ENCODE measurements at places on chromosomes 16 and 17.

GRCh38 chr16:83329441-83329840 lies 478.3 kb upstream of the HSBP1 start:
- no peak for DNase-seq

- no peak for DNase-seq
These were observed 11.3 kb downstream of the CX3CL1 start for GRCh38 chr16:57383276-57384247.

DNA sequence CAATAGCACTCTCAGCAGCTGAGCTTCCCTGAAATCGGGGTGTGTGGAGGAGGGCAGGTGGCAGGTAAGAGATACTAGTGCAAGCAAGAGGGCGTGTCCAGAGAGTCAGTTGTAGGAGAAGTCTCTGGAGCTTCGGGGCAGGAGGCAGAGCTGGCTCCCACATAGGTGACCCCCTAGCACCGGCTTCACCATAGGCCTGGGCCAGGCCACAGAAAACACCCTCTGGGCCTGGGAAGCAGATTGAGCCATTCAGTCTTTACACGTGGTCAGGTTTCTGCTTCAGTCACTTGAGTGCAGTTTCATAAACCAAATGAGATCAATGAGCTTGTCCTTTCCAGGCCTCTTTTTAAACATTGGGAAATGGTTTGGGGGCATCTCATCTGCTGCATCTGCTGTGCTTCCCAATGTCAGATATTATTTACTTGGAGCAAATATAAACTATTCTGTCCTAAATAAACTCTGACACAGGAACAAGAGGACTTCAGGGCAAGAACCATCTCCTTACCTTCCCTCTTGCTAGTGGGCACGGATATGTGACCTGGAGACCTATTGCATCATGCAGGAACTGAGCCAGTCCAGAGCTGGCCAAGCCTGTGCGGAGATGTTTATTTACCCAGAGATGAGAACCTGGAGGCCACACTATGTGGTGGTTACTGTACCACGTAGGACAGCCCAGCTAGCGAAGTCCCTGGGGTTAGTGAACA lies 16.1 kb downstream of the CCR7 start:
- DNase-seq = no peak

GRCh38 chr16:76265434-76266045 lies 11.7 kb upstream of the CNTNAP4 start:
- DNase-seq = no peak

DNA sequence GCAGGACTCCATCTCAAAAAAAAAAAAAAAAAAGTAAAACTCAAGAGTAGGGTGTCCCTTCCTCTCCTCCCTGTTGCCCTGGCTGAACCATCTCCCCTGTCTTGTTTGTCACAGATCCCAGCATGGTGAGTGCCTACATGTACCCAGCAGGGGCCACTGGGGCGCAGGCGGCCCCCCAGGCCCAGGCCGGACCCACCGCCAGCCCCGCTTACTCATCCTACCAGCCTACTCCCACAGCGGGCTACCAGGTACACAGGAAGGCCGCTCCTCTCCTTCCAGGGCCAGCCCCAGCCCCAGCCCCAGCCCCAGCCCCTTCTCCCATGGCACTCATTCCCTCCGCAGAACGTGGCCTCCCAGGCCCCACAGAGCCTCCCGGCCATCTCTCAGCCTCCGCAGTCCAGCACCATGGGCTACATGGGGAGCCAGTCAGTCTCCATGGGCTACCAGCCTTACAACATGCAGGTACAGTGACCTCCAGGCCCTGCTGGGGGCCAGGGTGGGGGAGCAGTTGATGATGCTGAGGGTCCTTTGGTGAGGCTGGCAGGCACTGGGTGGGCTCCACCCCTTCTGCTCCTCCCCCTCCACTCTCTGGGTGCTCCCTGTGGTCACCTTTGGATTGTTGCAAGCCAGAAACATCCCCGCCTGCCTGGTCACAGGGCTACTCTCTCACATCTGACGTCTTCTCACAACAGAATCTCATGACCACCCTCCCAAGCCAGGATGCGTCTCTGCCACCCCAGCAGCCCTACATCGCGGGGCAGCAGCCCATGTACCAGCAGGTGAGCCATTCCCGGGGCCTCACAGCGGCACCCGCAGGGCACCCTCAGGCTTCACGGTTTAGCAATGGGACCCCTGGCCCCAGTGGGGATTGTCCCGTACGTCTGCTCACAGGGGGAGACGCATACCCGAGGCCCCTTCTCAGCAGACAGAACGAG lies 2.5 kb upstream of the MRPL12 start:
- no peak for DNase-seq

DNA sequence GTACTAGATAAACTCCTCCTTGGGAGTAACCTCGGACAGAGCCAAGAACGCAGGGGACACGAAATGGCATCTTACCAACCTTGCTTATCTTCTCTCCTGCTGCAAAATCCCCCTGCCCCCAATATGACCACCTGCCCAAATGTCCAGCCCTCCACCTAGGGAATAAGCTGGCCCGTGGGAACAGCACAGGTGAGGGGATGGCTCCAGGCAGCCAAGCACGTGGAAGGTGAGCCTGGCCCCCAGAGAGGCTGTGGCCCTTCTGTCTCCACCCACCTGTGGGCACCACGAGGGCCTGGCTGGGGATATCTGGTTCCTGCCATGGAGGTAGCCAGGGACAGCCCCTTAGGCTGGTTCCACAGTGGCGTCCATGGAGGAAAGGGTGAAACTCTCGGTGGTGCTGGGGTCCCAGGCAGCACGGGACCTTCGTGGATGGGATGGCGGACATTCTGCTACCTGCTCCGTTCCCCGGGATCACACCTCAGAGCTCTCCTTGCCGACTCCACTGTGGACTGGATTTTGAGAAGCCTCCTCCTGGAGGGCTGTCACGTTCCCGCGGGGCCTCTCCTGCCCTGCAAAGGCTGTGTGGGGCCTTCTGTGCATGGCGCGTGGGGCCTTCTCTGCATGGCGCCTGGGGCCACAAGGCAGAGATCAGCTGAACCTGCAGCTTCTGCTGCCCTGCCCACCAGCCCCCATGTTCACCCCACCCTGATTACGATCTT lies 388.5 kb upstream of the TNRC6C start:
- DNase-seq = no peak

GRCh38 chr16:5059386-5060072 lies 6.2 kb downstream of the C16orf89 start:
- DNase-seq = no peak

- DNase-seq = no peak
These were observed 2.6 kb downstream of the RIPOR1 start for GRCh38 chr16:67531247-67531646.

DNA sequence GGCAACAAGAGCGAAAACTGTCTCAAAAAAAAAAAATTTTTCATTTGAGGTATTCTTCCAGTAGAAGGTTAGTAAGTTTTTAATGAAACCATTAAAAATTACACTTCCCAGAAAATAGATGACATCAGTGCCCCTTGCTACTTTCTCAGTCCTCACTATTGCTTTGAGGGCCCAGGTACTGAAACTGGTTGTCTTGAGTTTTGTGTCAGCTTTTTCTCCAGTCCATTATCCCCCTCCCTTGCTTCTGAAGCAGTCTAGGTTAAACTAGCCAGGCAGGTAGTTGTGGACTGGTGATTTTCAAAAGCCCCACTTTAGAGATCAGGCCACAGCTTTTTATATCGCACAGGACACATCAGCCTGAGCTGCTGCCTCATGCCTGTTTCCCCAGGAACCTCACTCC lies 10.9 kb downstream of the SMCR8 start:
- no peak for DNase-seq

DNA sequence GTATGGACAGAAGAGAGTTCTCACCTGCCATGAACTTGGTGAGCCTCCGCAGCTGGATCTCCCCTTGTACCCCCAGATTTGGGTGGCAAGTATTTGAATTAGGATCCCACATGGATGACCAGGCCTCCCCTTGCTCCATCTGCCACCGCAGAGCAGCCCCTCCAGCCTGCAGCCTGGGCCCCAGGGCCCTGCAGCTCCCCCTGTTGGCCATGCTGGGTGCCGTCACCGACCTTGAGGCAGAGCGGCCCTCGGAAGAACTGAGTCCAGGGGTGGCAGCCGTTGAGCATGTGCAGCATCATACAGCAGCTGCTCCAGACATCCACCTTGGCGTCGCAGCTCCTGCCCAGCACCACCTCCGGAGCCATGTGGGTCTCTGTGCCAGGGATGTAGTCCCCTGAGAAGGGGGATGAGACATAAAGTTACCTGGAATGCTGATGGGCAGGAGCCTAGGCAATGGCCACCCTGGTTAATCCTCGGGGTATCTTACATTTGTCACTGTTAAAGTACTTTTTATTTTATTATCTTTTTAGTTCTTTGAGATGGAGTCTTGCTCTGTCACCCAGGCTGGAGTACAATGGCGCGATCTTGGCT lies 9.0 kb upstream of the SPATA32 start:
- no peak for DNase-seq

DNA sequence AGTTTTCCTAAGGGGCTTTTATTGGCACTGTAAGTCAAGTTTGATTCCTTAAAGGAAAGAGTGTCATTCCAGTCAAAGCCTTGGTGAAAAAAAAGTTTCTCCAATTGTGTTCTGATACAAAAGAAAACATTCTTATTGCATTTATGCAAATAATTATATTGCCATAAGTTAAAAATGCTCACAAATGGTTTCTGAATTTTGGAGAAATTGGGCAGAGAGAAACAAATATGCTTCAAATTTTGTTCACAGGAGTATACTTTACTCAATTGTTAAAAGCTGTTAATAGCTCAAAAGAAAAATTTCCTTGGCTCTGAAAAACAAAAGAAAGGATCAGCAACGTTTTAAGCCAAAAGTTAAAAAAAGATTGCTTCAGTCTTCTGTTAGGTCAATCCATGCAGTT lies 60.2 kb downstream of the PIGL start:
- DNase-seq = no peak

DNA sequence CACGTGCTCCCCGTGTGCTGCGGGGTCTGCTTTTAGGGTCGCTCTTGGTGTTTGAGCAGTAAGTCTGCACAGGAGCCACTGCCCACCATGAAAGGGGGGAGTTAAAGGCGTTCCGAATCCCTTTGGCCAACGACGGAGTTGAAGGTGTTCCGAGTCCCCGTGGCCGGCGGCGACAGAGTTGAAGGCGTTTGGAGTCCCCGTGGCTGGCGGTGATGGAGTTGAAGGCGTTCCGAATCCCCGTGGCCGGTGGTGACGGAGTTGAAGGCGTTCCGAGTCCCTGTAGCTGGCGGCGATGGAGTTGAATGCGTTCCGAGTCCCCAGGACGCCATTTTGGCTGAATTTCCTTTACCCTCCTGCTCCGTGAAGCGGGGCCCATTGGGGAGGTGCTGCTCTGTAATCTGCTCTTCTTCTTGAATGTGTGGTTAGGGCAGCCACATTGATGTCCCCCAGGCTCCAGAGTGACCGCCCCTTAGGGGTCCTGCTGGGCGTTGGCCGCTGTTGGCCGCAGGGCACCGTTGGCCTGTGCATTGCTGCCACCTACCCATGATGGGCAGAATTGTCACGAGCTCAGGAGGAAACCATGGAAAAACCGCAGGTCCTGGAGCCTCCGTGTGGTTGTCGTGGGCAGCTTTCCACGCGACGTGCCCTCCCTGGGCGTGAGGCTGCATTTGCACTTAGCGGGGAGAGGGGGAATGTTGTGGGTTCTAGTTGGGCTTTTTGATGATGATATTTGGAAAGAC lies 73.7 kb upstream of the ZNF750 start:
- DNase-seq = no peak

DNA sequence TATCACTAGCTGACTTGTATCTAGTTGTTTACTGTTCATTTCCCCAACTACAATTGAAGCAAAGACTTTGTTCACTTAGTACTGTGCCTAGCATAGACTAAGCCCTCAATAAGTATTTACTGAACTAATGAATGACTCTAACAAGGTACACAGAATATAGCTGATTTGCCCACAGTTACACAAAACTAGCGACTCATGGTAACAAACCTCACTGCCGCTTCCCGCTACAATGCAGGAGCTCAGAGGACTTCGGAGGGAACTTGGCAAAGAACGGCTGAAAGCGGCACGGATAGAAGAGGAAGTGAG lies 524 bp downstream of the EFTUD2 start:
- no peak for DNase-seq

GRCh38 chr17:81427173-81428120 lies 32.2 kb downstream of the BAHCC1 start:
- DNase-seq = no peak

DNA sequence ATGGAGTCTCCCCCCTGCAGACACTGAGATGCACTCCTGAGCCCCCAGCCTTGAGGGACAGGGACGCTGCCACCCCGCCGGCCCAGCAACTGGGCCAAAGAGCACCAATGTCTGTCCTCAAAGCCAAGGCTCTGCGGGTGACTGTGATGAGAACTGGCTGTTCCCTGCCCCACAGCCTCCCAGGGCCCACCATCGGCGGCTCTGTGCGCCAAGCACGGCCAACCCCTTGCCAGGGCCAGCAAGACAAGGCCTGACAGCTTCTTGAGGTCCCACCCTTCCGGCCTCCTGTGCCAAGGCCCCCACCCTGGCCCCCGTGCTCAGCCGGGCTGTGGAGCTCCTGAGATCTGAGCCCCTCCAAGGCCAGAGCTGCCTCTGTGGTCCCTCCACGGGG lies 34.2 kb upstream of the PABPN1L start:
- no peak for DNase-seq

DNA sequence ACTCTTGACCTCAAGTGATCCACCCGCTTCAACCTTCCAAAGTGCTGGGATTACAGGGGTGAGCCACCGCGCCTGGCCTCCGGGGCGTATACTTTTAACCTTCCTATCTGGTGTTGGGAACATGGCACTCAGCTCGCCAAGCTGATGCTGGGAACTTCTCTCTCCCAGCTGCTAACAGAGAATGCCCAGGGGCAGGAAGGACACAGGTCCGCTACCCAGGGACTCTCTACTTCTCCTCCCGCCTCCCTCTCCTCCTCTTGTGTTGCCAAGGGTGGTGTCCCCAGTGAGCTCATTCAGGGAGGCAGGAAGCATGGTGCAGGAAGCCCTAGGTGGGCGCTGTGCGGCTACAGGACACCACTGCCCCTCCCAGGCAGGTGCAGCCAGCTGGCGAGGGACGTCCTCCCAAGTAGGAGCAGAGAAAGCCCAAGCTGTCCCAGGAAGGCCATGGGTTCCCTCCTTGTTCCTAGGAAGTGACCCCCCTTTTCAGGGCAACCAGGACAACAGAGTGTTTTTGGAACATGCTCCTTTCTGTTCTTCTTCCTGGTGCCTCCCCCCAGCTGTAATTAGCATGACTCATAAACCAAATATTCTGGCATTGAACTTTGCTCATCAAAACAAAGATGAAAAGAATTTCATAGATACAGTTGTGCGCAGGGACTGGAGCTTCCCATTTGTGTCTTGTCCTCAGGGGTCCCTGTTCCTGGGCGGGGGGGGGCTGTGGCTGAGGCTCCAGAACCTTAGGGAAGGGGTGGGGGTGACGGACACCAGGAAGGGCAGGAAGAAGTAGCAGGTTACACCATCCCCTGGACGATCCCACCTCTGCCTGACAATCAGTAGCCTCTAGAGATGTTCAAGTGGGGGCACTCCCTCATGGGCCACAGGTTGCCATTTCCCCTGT lies 2.7 kb downstream of the C1QTNF1 start:
- DNase-seq = no peak

GRCh38 chr17:2909175-2909845 lies 113.1 kb downstream of the RAP1GAP2 start:
- no peak for DNase-seq

DNA sequence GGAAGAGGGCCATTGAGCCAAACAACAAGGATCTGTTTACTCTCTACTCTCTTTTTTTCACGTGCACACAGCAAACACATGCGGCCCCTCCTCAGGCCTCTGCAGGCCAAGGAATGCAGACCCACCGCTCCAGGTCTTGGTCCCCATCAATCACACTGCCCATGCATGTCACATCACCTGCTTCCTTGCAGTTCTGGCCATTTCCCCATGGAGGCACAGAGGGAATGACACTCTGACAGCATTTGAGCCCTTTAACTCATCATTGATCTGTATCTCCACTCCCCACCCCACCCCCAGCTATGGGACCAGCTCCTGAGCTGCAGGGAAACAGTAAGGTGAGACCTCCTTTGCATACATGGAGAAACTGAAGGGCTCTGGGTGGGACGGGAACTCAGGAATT lies 45.9 kb upstream of the MEIOC start:
- no peak for DNase-seq
